ENCODE measurements at places on chromosomes 11 and 22.

DNA sequence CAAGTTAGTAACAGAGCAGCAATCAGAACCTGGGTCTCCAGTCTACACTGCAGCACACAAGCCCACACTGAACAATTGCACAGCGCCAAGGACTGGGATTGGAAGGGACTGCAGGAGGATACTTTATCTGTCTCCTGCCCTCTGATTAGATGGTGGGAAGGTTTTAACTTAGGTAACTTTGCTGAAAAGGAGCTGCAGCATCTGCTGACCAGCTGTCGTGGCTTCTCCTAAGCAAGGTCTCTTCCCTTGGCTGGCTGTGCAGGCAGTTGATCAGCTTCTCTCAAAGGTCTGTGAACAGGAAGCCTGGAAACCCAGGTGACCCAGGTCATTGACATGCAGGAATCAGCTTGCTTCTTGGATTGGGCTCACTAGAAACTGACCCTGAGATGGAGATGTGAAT lies 82.4 kb downstream of the ISX start:
- no peak for DNase-seq

- no peak for DNase-seq
Measured at GRCh38 chr11:61654397-61654829, 25.8 kb upstream of the DAGLA start.

DNA sequence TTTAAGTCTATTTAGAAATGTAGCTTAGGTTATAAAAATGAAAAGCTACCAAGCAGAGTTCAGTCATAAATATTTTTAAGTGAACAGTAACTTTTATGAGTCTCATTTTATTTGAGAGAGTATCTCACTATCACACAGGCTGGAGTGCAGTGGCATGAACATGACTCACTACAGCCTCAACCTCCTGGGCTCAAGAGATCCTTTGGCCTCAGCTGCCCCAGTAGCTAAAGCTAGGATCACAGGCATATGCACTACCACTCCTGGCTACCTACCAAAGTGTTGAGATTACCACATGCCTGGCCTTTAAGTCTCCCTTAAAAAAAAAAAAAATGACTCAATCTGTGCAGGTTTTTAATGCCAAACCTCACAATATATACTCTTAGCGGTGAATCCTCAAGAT lies 34.7 kb upstream of the CLNS1A start:
- DNase-seq: no peak

DNA sequence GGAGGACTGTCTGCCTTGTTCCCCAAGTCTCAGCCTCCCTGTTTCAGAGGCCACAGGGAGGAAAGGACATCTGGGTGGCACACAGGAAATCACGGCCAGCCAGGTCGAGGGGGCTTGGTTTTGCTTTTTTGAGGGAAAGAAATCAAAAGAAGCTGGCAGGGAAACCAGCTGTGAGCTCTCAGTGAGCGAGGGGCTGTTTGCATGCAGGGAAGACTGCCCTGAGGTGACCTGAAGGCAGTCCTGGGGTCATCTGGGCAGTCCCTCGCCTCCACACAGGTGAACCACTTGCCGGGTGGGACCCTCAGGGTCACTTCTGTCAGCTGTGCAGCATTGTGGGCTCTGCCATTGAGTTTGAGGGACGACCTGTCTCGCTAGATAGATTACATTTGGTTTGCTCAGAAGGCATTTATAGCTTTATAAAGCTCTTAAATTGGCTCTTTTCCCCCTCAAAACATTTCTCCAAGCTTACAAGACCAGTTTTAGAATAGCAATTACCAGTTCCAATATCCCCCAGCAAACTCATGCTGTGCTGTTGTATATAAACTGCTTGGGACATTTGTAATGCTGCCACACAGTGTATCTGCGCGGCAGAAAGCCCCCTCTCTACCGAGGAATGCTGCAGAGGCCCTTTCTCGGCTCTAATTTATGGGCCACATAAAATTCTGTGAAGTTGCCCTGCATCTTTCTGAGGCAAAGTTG lies 28.3 kb downstream of the PKNOX2 start:
- no peak for DNase-seq

DNA sequence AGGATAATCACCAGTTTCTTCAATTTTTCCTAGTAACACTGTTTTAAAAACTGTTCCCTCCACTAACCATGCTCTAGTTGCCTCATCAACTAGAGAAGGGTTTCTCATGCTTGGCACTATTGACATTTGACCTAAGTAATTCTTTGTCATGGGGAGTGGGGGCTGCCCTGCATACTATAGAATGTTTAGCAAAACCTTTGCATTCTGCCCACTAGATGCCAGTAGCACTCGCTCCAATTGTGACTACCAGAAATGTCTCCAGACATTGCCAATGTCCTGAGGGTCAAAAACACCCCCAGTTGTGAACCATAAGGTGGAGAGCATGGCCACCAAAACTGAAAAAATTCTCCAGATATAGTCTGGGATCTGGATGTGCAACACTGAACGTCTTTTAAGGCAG lies 27.6 kb upstream of the BMAL1 start:
- no peak for DNase-seq

- no peak for DNase-seq
Measured at GRCh38 chr11:7575841-7576725, 62.3 kb downstream of the PPFIBP2 start.

DNA sequence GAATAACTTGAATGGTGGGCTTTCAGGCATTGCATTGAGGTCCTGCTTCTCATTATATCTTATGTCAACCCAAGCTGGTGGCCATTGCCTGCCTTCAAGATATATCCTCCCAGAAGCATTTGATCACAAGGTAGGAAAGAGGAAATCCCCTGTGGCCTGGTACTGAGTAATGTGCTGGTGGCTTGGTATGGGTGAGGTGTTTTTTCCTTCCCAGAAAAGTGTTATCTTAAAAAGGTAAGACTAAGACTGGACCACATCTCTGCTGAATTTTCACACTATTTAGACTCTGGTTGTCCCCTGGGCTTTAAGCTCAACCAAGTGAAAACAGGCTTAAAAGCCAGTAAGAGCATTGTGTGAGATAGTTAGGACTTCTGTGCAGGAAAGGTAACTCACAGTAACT lies 3.7 kb downstream of the INSC start:
- DNase-seq: no peak

- no peak for DNase-seq
Measured at GRCh38 chr11:33448461-33449130, 191.4 kb downstream of the HIPK3 start.

- no peak for DNase-seq
Measured at GRCh38 chr11:61173456-61173855, 12.2 kb upstream of the VPS37C start.

DNA sequence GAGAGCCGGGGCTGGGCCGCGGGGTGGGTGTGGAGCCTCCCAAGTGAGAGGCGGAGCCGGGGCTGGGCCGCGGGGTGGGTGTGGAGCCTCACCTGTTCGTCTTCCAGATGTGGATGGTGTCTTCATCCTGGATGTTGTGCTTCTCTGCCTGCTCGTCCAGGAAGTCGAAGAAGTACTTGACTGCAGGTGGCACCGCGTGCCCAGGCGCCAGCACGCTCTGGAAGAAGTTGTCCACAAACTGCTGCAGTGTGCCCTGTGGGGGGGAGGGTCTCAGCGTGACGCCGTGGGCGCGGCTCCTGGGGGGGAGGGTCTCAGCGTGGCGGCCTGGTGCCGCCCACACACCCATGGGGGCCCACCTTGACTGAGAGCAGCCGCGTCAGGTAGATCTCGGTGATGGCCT lies 7.6 kb upstream of the MAPK11 start:
- no peak for DNase-seq

- DNase-seq: no peak
Measured at GRCh38 chr11:102384419-102385079, 37.5 kb downstream of the BIRC2 start.

Data from stimulated activated CD4-positive, alpha-beta T cell treated with anti-CD3 and anti-CD28 coated beads, Interleukin-1b, Interleukin-23, amount 100 ng/mL, for 24 hours (primary cell).